ENCODE measurements at places on chromosomes 3 and 15.

GRCh38 chr3:51748327-51748726, 30.7 kb downstream of the IQCF6 start:
- DNase-seq, result no peak

GRCh38 chr3:171458071-171458863, 1.9 kb downstream of the TNIK start:
- DNase-seq, result no peak

DNA sequence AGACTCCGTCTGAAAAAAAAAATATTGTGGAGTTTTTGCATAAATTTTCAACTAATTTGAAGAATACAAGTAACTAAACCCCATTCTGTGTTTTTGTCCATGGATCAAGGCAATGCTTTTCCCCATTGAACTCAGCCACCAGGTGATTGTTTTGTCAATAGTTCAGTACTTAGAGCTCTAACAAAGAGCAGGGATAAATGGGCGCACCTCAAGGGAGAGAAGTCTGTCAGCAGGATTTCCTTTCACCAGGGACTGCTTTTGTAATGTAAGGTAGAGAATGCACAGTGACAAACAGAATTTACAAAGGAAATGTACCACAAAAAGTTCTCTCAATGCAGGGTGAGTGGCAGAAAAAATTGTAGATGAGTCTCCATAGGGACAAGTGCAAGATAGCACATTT, 10.8 kb upstream of the ATP13A5 start:
- DNase-seq, result no peak

DNA sequence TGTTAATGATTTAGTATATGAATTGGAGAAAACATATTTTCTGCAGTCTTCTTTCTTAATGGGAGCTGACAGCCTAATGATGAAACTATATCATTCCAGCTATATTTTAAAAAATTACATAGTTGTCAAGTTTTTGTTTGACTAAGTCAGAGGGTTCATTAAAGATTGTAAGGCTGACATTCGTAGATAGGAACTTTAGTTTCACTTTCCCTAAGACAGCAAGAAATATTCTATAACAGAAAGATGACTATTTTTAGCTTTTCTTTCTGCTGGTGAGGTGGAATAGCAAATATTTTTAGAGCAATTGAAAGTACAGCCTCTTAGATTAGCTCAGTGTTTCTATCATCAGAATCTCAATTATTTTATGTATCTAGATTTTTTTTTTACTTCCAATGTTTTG, 60.2 kb downstream of the PIAS1 start:
- no peak for DNase-seq

- DNase-seq, result no peak
Measured at GRCh38 chr15:74917676-74918075, 11.0 kb upstream of the FAM219B start.

DNA sequence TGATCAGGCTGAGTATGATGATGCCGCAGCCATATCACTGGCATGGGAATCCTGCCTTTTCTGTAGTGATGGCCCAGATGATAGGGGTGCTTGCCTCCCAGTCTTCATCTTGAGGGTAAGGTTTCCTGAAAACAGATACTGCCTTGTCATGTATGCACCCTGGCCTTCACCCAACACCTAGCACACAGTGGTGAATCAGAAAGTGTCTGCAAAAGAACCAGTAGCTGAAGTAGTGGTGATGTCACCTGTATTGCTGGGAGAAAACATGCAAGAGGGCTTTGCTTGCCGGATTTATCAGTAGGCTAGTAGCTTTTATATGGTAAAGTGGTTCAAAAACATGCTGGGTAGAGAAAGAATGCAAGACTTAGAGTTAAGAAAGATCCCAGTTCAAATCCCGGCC, 419.8 kb upstream of the WNT5A start:
- no peak for DNase-seq

GRCh38 chr3:170344971-170345370, 12.5 kb upstream of the SKIL start:
- DNase-seq, result no peak

DNA sequence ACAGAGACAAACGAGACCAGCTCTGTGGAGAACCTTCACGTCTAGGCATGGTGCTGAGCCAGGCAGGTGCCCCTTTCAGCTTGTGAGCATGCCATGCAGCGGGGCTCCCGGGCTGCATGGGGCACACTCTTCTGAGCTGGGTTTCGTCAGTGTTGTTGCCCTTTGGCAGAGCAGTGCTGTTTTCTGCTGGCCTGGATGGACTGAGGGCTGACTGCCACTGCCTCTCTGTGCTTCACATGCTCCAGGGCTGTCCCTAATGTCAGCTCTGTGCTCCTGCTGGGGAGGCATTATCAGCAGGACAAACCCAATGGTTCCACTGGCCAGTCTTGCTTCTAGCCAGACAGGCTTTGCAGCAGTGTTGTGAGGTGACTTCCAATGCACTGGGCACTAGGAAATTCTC, 9.5 kb downstream of the GASK1A start:
- DNase-seq, result no peak

- DNase-seq, result peak; percentile 33
Measured at GRCh38 chr3:30286007-30286669, 320.3 kb upstream of the TGFBR2 start.

- no peak for DNase-seq
Measured at GRCh38 chr3:170077361-170077760, 39.6 kb downstream of the GPR160 start.

DNA sequence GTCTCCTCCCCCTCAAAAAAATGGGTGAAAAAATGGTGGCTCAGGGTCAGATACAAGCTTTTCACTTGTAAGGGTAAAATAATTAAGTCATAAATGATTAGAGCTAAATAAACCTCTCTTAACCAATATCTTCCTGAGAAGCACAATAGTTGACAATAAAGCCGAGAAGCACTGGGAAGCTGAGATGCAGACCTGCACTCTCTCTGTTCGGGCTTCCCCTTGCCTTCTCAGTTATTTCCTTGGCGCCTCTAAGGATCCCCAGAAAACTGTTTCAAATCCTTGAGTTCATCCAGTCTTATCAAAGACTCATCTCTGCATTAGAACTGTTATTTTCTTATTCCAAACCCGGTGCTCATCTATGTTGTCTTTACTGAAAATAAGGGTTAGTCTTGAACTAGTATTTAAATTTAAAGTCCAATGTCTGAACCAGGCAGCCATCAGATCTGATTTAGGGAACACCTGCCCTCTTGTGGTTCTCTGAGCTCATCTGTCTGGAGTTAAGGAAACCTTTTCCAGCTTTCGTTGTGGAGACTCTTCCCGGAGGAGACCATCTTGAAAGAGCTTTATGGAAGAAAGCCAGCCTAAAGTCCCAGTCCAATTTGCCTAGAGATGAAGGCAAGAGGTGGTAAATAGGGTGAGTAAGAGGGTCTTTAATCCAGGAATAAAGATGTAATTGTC, 256.4 kb upstream of the MCTP2 start:
- DNase-seq, result no peak

DNA sequence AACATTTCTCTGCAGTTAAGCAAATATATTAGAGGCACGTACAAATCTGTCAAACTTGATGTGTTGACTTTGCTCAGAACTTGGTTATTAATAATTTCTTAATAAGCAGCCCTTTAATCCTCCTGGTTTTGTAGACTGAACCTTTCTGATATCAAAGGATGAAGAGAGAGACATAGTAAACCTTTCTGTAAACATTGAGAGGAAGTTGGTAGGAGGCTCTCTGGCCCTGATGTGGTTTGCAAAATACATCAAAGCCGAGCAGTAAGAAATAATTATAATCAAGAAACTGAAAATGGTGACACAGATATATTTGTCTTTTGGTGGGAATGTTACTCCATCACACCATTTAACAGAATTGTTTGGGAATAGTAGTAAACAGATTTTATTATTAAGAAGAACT, 111.9 kb downstream of the OXSM start:
- no peak for DNase-seq

- DNase-seq, result peak; percentile 17
Measured at GRCh38 chr3:126522363-126522788, 1.6 kb upstream of the CHST13 start.

- no peak for DNase-seq
Measured at GRCh38 chr3:13069495-13069894, 3.7 kb downstream of the IQSEC1 start.

- no peak for DNase-seq
Measured at GRCh38 chr3:58012302-58012701, 4.1 kb downstream of the FLNB start.

- DNase-seq, result no peak
Measured at GRCh38 chr3:129973853-129974563, 512 bp upstream of the TRH start.

DNA sequence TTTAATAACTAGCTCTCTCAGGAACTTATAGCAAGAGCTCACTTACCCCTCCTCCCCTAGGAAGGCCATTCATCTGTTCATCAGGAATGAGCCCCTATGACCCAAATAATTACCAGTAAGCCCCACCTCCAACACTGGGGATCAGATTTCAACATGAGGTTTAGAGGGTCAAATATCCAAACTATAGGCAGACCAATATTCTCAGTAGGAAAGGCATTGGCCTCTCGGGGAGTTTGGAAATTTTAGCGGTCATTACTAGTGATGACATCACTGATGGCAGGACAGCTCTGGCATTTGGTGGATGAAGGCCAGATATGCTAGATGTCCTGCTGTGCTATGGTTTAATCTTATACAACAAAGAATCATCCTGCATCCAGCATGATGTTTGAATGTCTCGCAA, 15.2 kb upstream of the CD47 start:
- DNase-seq, result no peak

DNA sequence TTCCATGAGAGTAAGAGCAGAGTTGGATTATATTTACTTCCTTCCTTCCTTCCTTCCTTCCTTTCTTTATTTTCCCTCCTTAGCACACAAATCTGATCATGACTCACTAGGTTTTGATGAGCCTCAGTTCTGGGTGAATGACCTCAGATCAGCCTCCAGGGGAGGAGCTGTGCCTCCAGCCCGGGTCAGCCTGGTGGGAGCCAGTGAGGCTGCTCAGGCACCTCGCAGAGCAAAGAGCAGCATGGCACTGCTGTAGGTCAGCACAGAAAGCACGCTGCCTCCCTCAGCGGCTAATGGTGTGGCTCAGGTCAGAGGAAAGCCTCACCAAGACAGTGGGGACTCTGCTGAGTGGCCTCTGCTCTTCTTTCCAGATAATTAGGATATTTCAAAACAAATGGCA, 108.5 kb downstream of the SYNPR start:
- no peak for DNase-seq

- DNase-seq, result no peak
Measured at GRCh38 chr15:82750831-82751180, 41.1 kb upstream of the AP3B2 start.

Measured in amygdala (tissue), 56 donors.